CD8-positive, alpha-beta memory T cell (primary cell): ENCODE measurements at places on chromosomes 5 and 9. TPM values are rescaled to one million over a fixed set of nuclear protein-coding genes. Genes with fewer than 3 reads are reported as not detected.

GRCh38 chr9:112354081-112354743, 20.8 kb upstream of the PTBP3 start:
- no peaks in the 10 kb centered on the region for H3K27me3 ChIP-seq
- no peaks in the 10 kb centered on the region for H3K36me3 ChIP-seq
- no peak for DNase-seq
- no peak overlapping the region for H3K4me3 ChIP-seq
- no peak overlapping the region for H3K27ac ChIP-seq

- H3K27me3 ChIP-seq = no peaks in the 10 kb centered on the region
- DNase-seq = no peak
- no peaks in the 10 kb centered on the region for H3K36me3 ChIP-seq
- H3K4me1 ChIP-seq = no peaks in the 10 kb centered on the region
- H3K4me3 ChIP-seq = no peak overlapping the region
- no peak overlapping the region for H3K27ac ChIP-seq
These were observed 131.0 kb downstream of the NSG2 start for GRCh38 chr5:174176511-174176910.

- H3K4me1 ChIP-seq = no peaks in the 10 kb centered on the region
- no peak overlapping the region for H3K27ac ChIP-seq
- DNase-seq = no peak
- H3K36me3 ChIP-seq = no peaks in the 10 kb centered on the region
- no peaks in the 10 kb centered on the region for H3K27me3 ChIP-seq
These were observed 1012.8 kb downstream of the MAT2B start for GRCh38 chr5:164518067-164518740.

GRCh38 chr5:132358775-132359174, 10.7 kb upstream of the SLC22A5 start:
- DNase-seq = no peak
- H3K27ac ChIP-seq = no peak overlapping the region
- H3K27me3 ChIP-seq = no peaks in the 10 kb centered on the region
- H3K36me3 ChIP-seq = no peaks in the 10 kb centered on the region
- no peaks in the 10 kb centered on the region for H3K4me1 ChIP-seq

GRCh38 chr9:3480353-3480655, 45.5 kb downstream of the RFX3 start:
- no peak for DNase-seq
- no peaks in the 10 kb centered on the region for H3K36me3 ChIP-seq
- H3K4me3 ChIP-seq = no peak overlapping the region

GRCh38 chr5:142287096-142287972, 37.5 kb downstream of the SPRY4 start:
- DNase-seq = no peak
- no peaks in the 10 kb centered on the region for H3K27me3 ChIP-seq
- no peak overlapping the region for H3K27ac ChIP-seq
- H3K4me3 ChIP-seq = no peak overlapping the region
- no peaks in the 10 kb centered on the region for H3K36me3 ChIP-seq

DNA sequence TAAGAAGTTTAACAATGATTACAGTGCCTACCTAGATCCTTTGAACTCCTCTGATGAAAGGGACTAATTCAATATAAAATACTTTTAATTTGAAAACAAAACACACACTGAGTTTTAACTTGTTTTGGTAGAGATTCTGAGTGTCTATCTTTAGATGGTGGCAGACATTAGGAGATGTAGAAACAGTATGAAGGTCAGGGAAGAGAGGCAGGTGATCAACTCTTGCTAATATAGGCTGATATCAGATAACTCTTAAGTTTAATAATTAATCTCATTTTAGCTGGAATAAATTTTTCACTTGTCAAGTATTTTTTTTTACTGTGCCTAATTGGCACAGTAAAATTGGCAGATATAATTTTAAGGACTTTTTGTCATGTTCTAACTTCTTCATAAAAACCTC, 30.8 kb downstream of the POC5 start:
- no peaks in the 10 kb centered on the region for H3K27me3 ChIP-seq
- no peak for DNase-seq
- no peak overlapping the region for H3K27ac ChIP-seq

- no peak for DNase-seq
- no peaks in the 10 kb centered on the region for H3K36me3 ChIP-seq
- H3K4me3 ChIP-seq = no peak overlapping the region
- no peaks in the 10 kb centered on the region for H3K27me3 ChIP-seq
- H3K4me1 ChIP-seq = no peaks in the 10 kb centered on the region
These were observed 86.7 kb upstream of the ICE1 start for GRCh38 chr5:5335700-5336264.

DNA sequence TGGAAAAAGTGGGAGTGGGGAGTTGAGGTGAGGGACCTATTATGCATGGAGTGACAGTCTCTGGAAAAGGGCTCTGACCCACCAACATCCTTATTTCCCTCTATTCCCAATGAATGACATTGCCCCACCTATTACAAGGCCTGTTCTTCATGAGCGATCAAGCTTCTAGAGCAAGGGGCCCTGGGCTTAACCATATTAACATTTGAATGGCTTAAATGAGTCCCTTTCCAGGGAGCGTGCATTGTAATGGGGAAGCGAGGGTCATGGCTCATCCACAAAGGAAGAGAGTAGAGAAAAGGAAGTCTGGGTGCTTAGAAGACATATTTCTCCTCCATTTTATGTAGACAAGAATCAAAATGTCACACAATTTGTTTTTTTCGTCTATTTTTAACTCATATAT, 255.5 kb downstream of the CAAP1 start:
- no peak overlapping the region for H3K27ac ChIP-seq
- no peaks in the 10 kb centered on the region for H3K4me1 ChIP-seq
- H3K4me3 ChIP-seq = no peak overlapping the region
- no peaks in the 10 kb centered on the region for H3K36me3 ChIP-seq
- H3K27me3 ChIP-seq = no peaks in the 10 kb centered on the region

DNA sequence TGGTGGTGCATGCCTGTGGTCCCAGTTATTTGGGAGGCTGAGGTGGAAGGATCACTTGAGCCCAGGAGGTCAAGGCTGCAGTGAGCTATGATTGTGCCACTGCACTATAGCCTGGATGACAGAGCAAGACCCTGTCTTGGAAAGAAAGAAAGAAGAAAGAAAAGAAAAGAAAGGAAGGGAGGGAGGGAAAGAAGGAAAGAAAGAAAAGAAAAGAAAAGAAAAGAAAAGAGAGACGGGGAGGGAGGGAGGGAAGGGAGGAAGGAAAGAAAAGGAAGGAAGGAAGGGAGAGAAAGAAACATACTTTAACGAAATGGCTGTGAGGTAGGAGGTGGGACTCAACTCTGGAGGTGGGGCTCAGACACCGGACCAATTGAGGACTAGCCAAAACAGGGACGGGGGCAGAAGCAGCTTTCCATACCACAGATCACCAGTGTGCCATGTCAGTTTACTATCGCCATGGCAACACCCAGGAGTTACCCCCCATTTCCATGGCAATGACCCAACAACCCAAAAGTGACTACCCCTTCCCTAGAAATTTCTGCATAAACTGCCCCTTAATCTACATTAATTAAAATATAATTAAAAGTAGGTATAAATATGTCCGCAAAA, 21.3 kb downstream of the PTGES start:
- no peaks in the 10 kb centered on the region for H3K27me3 ChIP-seq
- no peaks in the 10 kb centered on the region for H3K36me3 ChIP-seq
- no peaks in the 10 kb centered on the region for H3K4me1 ChIP-seq
- H3K27ac ChIP-seq = no peak overlapping the region

DNA sequence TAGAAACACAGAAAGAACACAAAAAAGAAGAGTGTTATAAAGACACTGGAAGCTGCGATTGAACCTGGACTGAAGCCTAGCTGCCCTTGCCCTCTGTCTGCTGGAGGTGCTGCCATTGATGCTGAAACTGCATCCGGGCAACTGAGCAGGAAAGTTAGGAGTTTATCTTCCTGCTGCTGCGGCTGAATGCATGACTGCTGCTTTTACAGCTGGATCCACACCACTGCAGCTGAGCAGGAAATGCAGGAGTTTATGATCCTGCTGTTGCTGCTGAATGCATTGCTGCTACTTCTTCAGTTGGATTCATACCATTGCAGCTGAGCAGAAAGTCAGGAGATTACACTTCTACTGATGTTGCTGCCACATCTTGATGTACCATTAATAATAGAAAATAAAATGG, 21.8 kb upstream of the JAKMIP2 start:
- no peak overlapping the region for H3K27ac ChIP-seq
- H3K36me3 ChIP-seq = no peaks in the 10 kb centered on the region
- no peaks in the 10 kb centered on the region for H3K27me3 ChIP-seq
- DNase-seq = no peak

GRCh38 chr5:132446621-132447020, 44.0 kb downstream of the IRF1 start:
- DNase-seq = no peak
- H3K27ac ChIP-seq = no peak overlapping the region
- no peaks in the 10 kb centered on the region for H3K27me3 ChIP-seq
- H3K36me3 ChIP-seq = peaks cover 9% of the 10 kb centered on the region
- H3K4me3 ChIP-seq = peak overlapping the region; percentile 8

GRCh38 chr9:28332648-28333047, 759.4 kb upstream of the C9orf72 start:
- no peak for DNase-seq
- H3K4me1 ChIP-seq = no peaks in the 10 kb centered on the region
- no peaks in the 10 kb centered on the region for H3K36me3 ChIP-seq
- no peaks in the 10 kb centered on the region for H3K27me3 ChIP-seq
- no peak overlapping the region for H3K4me3 ChIP-seq

- no peaks in the 10 kb centered on the region for H3K36me3 ChIP-seq
- no peak overlapping the region for H3K27ac ChIP-seq
- DNase-seq = no peak
- no peaks in the 10 kb centered on the region for H3K27me3 ChIP-seq
- H3K4me1 ChIP-seq = no peaks in the 10 kb centered on the region
These were observed 35.2 kb downstream of the ZNF366 start for GRCh38 chr5:72472031-72472430.

- H3K4me3 ChIP-seq = no peak overlapping the region
- no peaks in the 10 kb centered on the region for H3K27me3 ChIP-seq
- no peak for DNase-seq
- no peaks in the 10 kb centered on the region for H3K4me1 ChIP-seq
- no peaks in the 10 kb centered on the region for H3K36me3 ChIP-seq
These were observed 39.2 kb downstream of the EXOSC2 start for GRCh38 chr9:130732793-130733221.

DNA sequence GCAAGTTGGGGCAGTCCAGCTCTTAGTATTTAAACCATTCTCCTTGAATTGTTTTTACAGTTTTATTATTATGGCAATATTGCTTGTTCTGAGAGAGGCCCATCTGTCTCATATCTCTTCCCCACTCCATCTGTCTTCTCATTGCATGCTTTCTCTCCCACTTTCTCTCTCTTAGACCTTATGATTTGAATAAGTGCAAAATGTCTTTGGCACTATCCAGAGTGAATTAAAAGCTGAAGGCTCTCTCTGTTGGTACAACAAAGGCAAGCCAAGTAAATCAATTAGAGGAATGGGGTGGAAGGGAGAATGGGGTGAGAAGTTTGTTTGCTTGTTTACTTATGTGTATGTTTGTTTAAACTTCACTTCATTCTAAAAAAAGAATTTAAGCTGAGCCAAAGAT, 195.3 kb upstream of the RFX3 start:
- no peak for DNase-seq
- H3K27me3 ChIP-seq = no peaks in the 10 kb centered on the region

DNA sequence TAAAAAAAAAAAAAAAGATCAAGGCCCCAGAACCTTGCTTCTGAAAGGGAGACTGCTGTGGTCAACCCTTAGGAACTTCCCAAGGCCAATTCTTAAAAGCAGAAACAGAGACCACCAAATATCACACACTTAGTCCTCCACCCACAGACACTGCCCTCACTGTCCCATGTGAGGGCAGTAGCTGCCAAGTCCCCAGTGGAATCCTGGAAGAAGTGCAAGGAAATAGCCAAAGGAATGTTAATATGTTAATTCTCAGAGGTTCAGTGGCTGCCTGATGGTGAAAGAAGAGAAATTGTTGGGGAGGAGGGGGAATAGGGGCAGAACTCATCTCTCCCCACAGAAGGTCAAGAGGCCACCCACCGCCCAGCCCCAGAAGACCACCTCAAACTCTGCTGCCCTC, 23.1 kb downstream of the FSTL4 start:
- no peak overlapping the region for H3K4me3 ChIP-seq
- H3K27me3 ChIP-seq = no peaks in the 10 kb centered on the region
- no peaks in the 10 kb centered on the region for H3K36me3 ChIP-seq
- DNase-seq = no peak
- H3K27ac ChIP-seq = no peak overlapping the region

DNA sequence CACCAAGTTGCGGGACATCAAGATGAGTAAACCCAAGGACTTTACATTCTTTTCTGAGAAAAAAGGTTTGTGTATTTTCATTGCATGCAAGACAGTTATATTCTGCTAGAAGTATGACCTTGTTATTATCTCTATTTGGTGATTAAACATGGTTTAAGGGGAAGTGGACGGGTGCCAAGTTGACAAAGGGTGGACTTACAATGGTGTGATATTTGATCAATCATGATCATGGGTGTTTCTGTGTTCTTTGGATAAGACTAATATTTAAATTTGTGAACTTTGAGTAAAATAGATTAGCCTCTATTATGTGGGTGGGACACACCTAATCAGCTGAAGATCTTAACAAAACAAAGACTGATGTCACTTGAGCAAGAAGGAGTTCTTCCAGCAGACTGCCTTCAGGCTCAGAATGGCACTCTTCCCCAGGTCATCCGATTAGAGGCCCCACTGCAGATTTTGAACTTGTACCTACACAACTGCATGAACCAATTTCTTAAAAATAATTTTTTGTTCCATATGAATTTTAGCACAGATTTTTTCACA, 782.9 kb downstream of the CDH12 start:
- H3K4me3 ChIP-seq = no peak overlapping the region
- no peaks in the 10 kb centered on the region for H3K4me1 ChIP-seq
- no peaks in the 10 kb centered on the region for H3K27me3 ChIP-seq
- H3K27ac ChIP-seq = no peak overlapping the region

Gene NMRK1
- total RNA-seq = 14.6 TPM

Gene ZDHHC11
- total RNA-seq = 4.5 TPM

Gene PTGES
- not detected for total RNA-seq

Gene C9orf152
- total RNA-seq = not detected

Gene ZNF618
- 0.57 TPM for total RNA-seq

Gene MARCHF11
- total RNA-seq = not detected

Gene C1QTNF3
- 1.4 TPM for total RNA-seq

Gene ABITRAM
- 13.7 TPM for total RNA-seq

Gene FAXDC2
- total RNA-seq = 0.18 TPM

Gene EFNA5
- total RNA-seq = not detected

Gene SLC34A1
- total RNA-seq = 0.09 TPM

Gene SSBP2
- 10.4 TPM for total RNA-seq

Gene RMI1
- total RNA-seq = 29.0 TPM

Gene ENTREP1
- not detected for total RNA-seq

Gene NUTM2F
- total RNA-seq = not detected
